ENCODE measurements at places on chromosomes 16 and 17.

GRCh38 chr17:15928286-15928785 is 16.6 kb upstream of the ADORA2B start:
- DNase-seq = no peak
- no peaks in the 10 kb centered on the region for H3K36me3 ChIP-seq
- H3K4me1 ChIP-seq = no peaks in the 10 kb centered on the region
- no peak overlapping the region for H3K4me3 ChIP-seq
- no peak overlapping the region for H3K27ac ChIP-seq
- 0 out of 2 replicates have a peak, but pooled peaks cover 12% of the 10 kb centered on the region for H3K27me3 ChIP-seq

DNA sequence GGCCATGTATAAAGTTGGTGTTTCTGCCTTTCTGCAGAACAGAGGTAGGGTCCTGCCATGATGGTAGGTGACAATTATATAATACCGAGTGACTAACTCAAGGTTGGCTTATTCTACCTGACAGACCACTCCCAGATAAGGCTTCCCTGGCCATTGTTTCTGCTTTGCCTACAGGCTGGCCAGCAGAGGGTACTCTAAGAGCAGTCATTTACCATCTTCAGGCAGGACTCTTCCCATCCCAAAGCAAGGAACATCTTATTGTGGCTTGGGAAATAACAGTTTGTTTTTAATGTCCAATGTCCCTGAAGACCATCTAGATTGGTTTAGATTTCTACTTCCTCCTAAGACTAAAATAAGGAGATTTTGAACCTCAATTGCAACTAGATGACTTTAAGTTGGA is 74.1 kb downstream of the SNX11 start:
- peaks cover 78% of the 10 kb centered on the region for H3K27me3 ChIP-seq
- no peaks in the 10 kb centered on the region for H3K36me3 ChIP-seq
- no peak overlapping the region for H3K4me3 ChIP-seq
- peak; percentile 36 for DNase-seq
- H3K27ac ChIP-seq = no peak overlapping the region
- H3K4me1 ChIP-seq = no peaks in the 10 kb centered on the region

- no peak overlapping the region for H3K27ac ChIP-seq
- no peaks in the 10 kb centered on the region for H3K4me1 ChIP-seq
- H3K4me3 ChIP-seq = peak overlapping the region; percentile 92
These were observed 1.3 kb downstream of the AKAP1 start for GRCh38 chr17:57086069-57086930.

DNA sequence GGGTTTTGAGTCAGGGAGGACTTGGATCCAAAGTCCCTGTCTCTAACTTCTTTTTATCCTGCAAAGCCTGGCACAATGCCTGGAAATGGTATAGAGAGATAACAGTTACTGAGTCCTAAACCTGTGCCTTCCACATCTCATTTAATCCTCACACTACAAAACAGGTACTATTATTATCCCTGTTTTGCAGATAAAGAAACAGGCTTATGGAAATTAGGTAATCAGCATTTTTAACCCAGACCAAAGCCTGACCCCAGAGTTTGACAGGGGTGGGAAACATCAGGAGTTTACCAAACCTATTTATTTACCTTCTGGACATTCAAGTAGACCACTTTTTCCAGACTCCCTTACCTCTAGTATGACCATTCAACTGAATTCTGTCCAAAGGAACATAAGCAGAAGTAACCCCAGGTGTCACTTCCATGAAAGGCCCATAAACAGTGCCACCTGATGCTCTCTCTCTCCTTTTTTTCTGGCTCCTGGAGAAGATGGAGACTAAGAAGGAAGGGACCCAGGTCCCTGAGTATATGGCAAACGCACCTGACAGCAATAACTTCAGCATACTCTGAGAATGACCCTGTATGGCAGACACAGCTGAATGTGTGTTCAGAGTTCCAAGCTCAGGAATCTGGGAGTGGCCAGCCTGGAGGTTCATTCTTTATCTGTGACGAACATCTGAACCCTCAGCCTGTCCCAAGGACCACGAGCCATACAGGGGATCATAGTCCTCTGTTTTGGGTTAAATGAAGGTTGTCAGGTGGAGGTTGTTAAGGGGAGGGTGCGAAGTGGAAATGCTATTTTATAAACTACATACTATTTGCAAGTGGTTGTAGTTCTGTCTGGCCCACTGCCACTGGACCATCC is 62.7 kb downstream of the HLF start:
- H3K27me3 ChIP-seq = no peaks in the 10 kb centered on the region
- no peaks in the 10 kb centered on the region for H3K36me3 ChIP-seq
- H3K27ac ChIP-seq = no peak overlapping the region
- H3K4me3 ChIP-seq = no peak overlapping the region
